ENCODE measurements at places on chromosomes 5 and 9. TPM values are rescaled to one million over a fixed set of nuclear protein-coding genes. Genes with fewer than 3 reads are reported as not detected.

The CLIC3 gene
- total RNA-seq = 5.2 TPM

The C9orf50 gene
- 0.36 TPM for total RNA-seq

The ZNF454 gene
- total RNA-seq = not detected

The ACSL6 gene
- total RNA-seq = 0.06 TPM

The AJM1 gene
- total RNA-seq = 4.6 TPM

The FOXD4L5 gene
- total RNA-seq = not detected

The C9orf152 gene
- total RNA-seq = 0.07 TPM

The NR5A1 gene
- total RNA-seq = 0.15 TPM

The NCS1 gene
- 48.3 TPM for total RNA-seq

The GABRA1 gene
- not detected for total RNA-seq

The MCC gene
- total RNA-seq = 0.14 TPM

The ANKDD1B gene
- total RNA-seq = not detected

The PTTG1 gene
- 221 TPM for total RNA-seq

The NINJ1 gene
- 79.0 TPM for total RNA-seq

The TXN gene
- 1,142 TPM for total RNA-seq

The FBN2 gene
- 13.0 TPM for total RNA-seq

The LURAP1L gene
- 29.7 TPM for total RNA-seq

The PCDHGB3 gene
- 0.18 TPM for total RNA-seq

The PCSK5 gene
- 1.3 TPM for total RNA-seq

The GARNL3 gene
- total RNA-seq = 1.8 TPM

The DNAI1 gene
- not detected for total RNA-seq

The PDZD2 gene
- total RNA-seq = 0.21 TPM

The C1QTNF2 gene
- 0.08 TPM for total RNA-seq

The SEC24A gene
- 15.7 TPM for total RNA-seq

The BASP1 gene
- 202 TPM for total RNA-seq

The COL23A1 gene
- total RNA-seq = not detected

The IGIP gene
- 0.78 TPM for total RNA-seq

The LCN1 gene
- total RNA-seq = not detected

The LHX3 gene
- 0.08 TPM for total RNA-seq

The SPATA31C1 gene
- not detected for total RNA-seq

The PCDHGB5 gene
- total RNA-seq = 2.5 TPM

The FBXW2 gene
- 34.1 TPM for total RNA-seq

The PCDHA5 gene
- total RNA-seq = 0.72 TPM

The MOB3B gene
- 9.3 TPM for total RNA-seq

The KCNIP1 gene
- total RNA-seq = not detected

The SPATA31E1 gene
- not detected for total RNA-seq

The MARCHF11 gene
- total RNA-seq = not detected

The SIGMAR1 gene
- 194 TPM for total RNA-seq

The ZNF300 gene
- 2.8 TPM for total RNA-seq

The SPATA31A3 gene
- not detected for total RNA-seq

The MAMDC4 gene
- 3.4 TPM for total RNA-seq

The ZNF879 gene
- total RNA-seq = 0.37 TPM

The SLCO6A1 gene
- total RNA-seq = not detected
